Esophagus mucosa (tissue), 1 donor: ENCODE measurements at places on chromosomes 2 and 18. TPM values are rescaled to one million over a fixed set of nuclear protein-coding genes. Genes with fewer than 3 reads are reported as not detected.
A peak's percentile ranks its signal among the peaks of the same experiment; 100 is the strongest.

DNA sequence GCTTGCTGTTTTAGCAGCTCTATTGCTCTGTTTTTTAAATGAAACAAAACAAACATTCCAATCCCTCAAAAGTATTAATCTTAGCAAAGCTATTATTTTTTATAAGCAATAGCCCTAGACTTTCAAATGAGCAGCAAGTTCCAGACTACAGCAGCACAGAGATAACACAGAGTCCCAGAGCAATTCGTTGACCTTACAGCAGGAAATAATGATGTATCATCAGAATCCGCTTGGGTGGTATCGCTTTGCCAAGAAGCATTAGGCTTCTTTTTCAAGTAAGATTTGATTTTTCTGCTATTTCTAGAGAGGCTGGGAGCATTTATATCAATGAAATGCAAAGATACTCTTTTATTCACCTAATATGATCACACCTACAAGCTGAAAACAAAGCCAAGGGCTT, 209.7 kb downstream of the DLGAP1 start:
- no peak for ATAC-seq

Gene PGAP1
- 10.5 TPM for total RNA-seq

GRCh38 chr18:59927246-59927825, 27.5 kb downstream of the PMAIP1 start:
- peak; percentile 90 for ATAC-seq

DNA sequence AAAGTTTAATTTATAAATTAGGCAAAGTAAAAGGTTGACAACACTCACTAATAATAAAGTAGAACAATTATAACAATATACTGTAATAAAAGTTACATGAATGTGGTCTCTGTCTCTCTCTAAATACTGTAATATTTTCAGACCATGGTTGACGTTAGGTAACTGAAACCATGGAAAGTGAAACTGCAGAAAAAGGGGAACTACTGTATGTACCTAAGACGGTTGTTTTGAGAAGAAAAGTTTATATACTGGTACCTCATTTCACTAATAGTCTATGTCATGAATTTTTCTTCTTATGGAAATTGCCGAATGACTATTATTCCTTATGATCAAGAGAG, 166.7 kb upstream of the ZNF521 start:
- no peak for ATAC-seq

Gene GPR75
- total RNA-seq: 1.5 TPM

DNA sequence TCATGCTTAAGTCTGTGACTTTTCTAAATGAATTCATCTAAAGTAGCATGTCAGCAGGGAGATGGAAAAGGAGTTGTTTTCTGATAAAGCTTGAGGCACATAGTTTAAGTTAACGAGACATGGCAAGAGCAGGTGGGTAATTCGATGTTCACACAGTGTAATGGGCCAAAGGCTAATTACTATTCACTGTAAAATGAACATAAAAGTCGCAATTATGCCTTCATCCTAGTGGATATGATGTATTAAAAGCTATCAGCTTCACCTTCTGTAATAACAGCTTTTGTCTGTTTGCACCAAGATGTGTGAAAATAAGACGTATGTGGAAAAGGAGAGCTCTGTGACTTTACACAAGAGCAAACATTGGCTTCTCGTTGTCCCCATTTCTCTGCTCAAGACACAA, 94.2 kb upstream of the CDH20 start:
- ATAC-seq: no peak

- ATAC-seq: no peak
Observed at GRCh38 chr2:169139145-169139544, 69.8 kb downstream of the DHRS9 start.

DNA sequence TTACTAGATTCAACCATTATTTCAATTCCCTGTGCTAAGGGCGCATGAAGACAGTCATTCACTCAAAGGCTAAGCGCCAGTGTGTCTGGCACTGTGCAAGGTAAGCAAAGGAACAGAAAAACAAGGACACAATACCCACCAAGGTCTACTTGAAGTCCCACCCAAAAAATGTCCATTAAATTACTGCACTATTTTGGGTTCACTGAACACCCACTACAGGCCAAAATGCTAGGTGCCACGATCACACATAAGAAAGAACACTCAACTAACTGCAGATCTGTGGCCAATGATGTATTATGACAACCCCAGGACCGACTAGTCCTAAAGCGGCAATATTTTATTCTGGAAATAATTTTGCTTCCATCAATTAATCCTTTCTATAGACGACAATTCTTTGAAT, 1.8 kb downstream of the TMEM131 start:
- ATAC-seq: no peak

GRCh38 chr2:120826260-120826648, 90.6 kb downstream of the GLI2 start:
- ATAC-seq: no peak

- no peak for ATAC-seq
Observed at GRCh38 chr2:170313992-170314348, 136.0 kb downstream of the MYO3B start.

Gene LOXL3
- 0.52 TPM for total RNA-seq

GRCh38 chr2:69031466-69031865, 18.5 kb downstream of the ANTXR1 start:
- no peak for ATAC-seq

GRCh38 chr2:64420677-64421076, 33.3 kb upstream of the LGALSL start:
- no peak for ATAC-seq

Gene IL18R1
- total RNA-seq: 1.1 TPM

Gene THAP4
- 38.9 TPM for total RNA-seq

- no peak for ATAC-seq
Observed at GRCh38 chr2:180776921-180777320, 203.5 kb upstream of the UBE2E3 start.

GRCh38 chr2:118464046-118464445, 375.8 kb downstream of the INSIG2 start:
- ATAC-seq: no peak

- no peak for ATAC-seq
Observed at GRCh38 chr2:241270531-241270930, 44.9 kb downstream of the HDLBP start.

GRCh38 chr2:2325516-2325915, 5.6 kb downstream of the MYT1L start:
- no peak for ATAC-seq

- peak; percentile 57 for ATAC-seq
Observed at GRCh38 chr2:13650586-13651180, 933.9 kb downstream of the TRIB2 start.

DNA sequence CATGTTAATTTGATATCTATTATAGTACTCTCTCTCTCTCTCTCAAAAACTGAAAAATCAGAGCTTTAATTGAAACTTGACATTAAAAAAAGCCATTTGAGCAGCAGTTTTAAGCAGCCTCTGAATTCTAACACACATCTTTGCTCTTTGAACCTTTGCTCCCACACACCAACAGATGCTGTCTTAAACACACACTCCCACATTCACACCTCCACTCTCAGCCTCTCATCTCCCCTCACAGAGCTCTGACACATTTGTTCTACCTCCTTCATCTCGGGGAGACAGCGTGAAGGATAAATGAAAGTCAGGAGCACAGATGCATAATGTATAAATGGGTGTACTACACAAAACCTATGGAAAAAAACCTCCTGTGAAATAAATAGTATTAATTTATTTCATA, 95.2 kb downstream of the NAB1 start:
- no peak for ATAC-seq

Gene ZNF2
- 1.6 TPM for total RNA-seq

GRCh38 chr2:204415406-204416181, 129.7 kb upstream of the PARD3B start:
- no peak for ATAC-seq

GRCh38 chr2:27308359-27308881, at the start of gene UCN:
Gene UCN, minus strand, starts transcription at chr2:27308445. Its CDS starts 550 bp downstream, at chr2:27307895.
- peak; percentile 45 for ATAC-seq

- no peak for ATAC-seq
Observed at GRCh38 chr2:23506531-23507266, 121.7 kb downstream of the KLHL29 start.

DNA sequence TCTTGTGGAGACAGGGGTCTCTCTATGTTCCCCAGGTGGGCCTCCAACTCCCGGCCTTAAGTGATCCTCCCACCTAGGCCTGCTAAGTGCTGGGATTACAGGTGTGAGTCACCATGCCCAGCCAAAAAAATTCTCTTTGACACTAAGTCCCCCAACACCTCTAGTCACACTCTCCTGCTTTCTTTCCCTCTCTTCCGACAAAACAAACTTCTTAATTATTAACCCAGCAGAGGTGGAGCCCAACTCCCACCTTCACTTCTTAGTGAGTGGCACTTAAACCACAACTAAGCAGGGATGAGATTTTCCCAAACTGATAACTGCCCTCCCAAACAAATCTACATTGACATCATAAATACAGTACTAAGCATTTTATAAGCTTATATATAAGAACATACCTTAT, 60.5 kb upstream of the PMAIP1 start:
- ATAC-seq: no peak

Gene TNFAIP6
- 0.20 TPM for total RNA-seq

Gene CD8B2
- total RNA-seq: not detected

DNA sequence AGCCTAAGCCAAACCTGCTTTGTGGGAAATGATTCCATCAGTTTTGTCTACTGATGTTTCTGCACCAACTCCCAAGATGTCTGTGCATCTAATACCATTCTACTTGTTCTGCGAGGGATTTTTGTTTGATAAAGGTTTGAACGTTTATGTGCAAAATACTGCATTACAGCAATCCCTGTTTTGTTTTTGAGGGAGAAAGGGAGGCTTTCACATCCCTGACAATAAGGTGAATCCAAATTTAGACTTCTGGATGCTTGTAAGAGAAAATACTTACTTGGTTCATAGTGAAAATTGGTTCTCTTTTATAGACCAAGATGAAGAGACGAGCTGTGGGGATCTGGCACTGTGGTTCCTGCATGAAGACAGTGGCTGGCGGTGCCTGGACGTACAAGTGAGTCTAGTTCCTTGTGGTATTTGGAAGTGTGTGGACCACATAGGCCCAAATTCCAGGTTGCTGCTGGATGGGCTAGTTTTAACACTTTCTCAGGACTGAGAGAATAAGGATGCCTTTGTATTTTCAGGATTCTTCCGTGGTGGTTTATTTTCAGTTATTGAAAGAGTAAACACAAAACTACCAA, 1.1 kb downstream of the RPL37A start:
- ATAC-seq: no peak

- peak; percentile 76 for ATAC-seq
Observed at GRCh38 chr18:55322178-55322735, 265.7 kb downstream of the TCF4 start.

GRCh38 chr18:65365245-65365980, 385.4 kb upstream of the CDH7 start:
- ATAC-seq: no peak

Gene HOXD12
- not detected for total RNA-seq

GRCh38 chr18:48663931-48664847, 125.4 kb downstream of the CTIF start:
- peak; percentile 55 for ATAC-seq

- ATAC-seq: no peak
Observed at GRCh38 chr2:109486711-109487535, 126.8 kb downstream of the SEPTIN10 start.

DNA sequence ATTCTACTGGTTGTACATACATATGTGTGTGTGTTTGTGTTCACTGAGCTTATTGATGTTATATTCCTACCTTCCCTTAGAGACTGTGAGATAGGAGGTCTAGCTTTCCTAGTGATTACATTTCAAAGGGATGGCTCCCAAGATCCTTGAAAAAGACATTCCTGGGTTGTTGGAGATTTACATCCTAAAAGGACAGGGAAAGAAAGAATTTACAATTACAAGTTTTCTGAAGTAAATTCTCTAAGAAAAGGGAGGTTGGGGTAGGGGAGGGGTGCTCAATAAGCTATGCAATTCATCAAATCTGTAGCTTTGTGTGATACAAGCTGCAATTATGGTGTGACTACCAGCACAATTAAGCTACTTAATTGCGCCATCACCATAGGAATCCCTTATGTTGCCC, 284.3 kb downstream of the NUP35 start:
- no peak for ATAC-seq
